ENCODE measurements at places on chromosomes 1 and 21.

- peak; percentile 76 for DNase-seq
Measured at GRCh38 chr21:46455575-46456385, 2.9 kb upstream of the DIP2A start.

DNA sequence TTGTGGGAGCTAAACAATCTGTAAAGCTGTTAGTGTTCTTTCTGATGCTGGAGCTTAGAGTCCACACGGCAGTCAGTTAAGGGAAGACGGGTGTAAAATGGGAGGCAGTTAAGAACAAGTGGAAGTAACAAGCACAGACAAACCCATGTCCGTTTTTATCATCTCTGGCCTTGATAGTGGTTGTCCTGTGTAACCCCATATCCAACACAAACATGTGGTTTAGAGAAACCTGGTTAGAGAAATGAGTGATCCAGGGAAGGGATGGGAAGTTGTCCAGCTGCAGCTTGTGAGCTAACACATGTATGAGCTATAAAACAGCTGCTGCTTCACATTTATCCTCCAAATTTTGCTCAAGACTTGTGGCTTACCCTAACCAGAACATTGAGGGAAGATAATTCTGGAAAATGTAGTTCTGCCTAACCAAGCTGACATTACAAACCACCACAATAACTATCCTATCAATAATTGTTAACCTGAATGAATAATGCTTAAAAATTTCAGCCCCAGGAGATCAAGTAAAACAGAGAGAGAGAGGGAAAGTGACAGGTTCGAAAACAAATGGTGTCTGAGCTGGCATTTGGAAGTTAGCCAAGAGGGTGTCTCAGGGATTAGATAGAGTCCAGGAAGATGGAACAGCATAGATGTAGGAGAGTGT, 10.6 kb upstream of the C1orf162 start:
- no peak for DNase-seq

DNA sequence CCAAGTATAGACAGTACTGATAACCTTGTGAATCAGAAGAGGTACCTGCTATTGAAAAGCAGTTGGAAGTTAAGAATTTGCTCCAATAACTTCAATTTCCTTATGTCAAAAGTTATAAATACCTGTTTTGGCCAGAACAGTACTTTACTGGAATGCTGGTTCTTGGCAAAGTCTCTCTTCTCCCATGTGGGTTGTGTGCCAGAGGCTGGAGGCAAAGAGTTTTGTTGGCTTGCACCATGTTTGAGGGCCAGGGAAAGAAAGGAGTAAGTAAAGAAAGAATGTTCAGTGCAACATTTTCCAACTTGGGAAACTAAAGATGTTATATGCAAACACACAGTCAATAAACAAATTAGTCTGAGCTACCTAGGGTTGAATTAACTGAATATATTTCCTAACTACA, 67.0 kb upstream of the DYNLT5 start:
- DNase-seq = no peak

DNA sequence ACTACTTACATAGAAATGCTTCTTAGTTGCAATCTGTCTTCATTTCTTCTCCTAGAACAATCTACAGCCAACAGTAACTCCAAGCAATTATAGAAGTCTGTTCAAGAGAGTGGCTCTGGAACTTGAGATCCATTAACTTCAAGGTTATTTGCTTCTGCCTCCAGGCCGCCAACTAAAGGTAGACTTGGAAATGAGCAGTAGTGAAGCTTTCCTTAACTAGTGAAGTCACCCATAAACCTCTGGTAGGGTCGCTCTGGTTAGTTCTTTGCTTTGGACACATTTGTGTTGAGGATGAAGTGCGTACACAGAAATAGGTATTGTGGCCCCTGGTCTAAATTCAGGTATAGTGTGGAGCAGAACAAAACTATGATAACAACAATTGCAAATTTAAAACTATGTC, 809.9 kb upstream of the RGS18 start:
- DNase-seq = no peak

GRCh38 chr1:59638231-59638711, 176.5 kb upstream of the HOOK1 start:
- no peak for DNase-seq

GRCh38 chr1:15083578-15083977, 70.0 kb upstream of the TMEM51 start:
- DNase-seq = no peak

- DNase-seq = no peak
Measured at GRCh38 chr1:50251702-50252101, 143.0 kb downstream of the ELAVL4 start.

GRCh38 chr1:178495741-178496409, 889 bp downstream of the CLEC20A start:
- no peak for DNase-seq

DNA sequence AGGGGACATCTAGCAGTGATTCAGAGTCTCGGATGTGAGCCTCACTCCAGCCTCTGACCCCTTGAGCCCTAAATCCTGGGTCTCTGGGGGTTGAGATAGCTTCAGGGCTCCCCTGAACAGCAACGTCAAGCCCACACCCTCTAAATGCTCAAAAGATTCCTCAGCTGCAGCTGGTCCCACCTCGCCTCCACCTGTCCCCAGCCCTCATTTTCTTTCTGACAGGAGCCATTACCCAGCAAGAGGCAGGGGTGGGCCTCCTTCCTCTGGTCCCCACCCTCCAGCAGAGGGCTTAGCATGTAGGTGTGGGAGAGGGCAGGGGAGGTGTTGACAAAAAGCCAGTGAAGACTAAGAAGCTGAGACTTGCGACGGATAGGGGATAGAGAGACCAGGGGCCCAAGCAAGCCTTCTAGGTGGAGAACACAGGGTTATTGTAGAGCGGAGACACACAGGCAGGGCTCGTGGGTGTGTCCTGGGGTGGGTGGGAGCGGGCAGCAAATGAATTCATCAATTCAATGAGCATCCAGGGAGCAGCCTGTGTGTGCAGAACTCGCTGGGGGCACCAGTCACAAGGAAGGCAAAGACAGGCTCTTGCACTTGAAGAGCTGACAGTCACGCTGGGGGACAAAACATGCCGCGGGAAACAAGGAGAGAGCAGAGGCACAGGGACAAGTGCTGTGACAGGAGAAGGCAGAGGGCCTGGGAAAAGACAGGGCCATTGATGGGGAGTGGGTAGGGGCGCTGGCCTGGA, 48.9 kb upstream of the GOLT1A start:
- no peak for DNase-seq

DNA sequence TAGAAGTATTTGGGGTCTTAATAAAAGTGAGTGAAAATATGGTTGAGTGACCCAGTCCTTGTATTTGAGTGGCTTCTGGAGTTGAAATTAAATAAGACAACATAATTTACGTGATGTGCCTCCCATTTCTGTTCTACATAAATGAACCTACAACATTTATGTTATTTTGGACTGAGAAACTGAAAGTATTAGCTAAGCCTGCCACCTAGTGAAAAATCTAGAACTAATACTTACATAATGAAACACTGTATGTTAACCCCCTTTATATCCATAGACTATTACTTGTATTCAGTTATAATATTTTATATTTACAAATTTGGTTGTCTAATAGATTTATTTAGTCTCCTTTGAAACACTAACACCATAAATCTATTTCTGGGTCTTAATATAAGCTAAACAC, 298.9 kb downstream of the KCNT2 start:
- peak; percentile 12 for DNase-seq

- DNase-seq = no peak
Measured at GRCh38 chr1:159937054-159937750, 8.2 kb downstream of the IGSF9 start.

DNA sequence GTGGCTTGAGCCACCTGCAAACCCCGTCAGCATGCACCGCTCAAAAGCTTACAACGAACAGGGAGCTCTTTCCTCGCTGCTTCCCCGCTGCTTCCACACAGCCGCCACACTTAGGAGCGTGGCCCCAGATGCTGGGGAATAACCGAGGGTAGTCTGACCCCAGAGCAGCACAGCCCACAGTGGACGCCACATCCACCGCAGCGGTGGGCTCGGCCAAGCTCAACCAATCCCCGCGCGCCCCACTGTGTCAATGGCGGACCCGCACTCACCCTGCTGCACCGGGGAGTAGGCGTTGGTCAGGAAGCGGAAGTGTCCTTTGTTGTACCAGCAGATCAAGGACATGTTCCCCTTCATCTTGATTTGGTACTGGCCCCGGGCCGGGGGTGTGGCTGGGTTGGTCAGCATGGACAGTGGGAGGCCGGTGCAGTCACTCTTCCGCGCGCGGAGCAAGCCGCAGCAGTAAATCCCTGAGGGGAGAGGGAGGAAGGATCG, 93.5 kb downstream of the PGBD5 start:
- DNase-seq = no peak

DNA sequence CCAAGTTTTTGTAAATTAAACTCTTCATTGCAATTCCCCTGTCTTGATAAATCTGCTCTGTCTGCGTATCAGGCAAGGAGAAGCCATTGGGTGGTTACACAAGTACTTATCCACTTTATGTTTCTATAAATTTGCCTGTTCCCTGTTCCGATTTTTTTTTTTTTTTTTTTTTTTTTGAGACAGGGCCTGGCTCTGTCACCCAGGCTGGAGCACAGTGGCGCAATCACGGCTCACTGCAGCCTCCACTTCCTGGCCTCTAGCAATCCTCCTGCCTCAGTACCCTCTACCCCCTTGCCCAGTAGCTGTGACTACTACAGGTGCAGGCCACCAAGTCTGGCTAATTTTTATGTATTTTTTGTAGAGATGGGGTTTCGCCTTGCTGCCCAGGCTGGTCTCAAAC, 11.1 kb upstream of the CSRP1 start:
- DNase-seq = no peak

- DNase-seq = no peak
Measured at GRCh38 chr1:192311281-192311680, 5.5 kb upstream of the RGS21 start.

DNA sequence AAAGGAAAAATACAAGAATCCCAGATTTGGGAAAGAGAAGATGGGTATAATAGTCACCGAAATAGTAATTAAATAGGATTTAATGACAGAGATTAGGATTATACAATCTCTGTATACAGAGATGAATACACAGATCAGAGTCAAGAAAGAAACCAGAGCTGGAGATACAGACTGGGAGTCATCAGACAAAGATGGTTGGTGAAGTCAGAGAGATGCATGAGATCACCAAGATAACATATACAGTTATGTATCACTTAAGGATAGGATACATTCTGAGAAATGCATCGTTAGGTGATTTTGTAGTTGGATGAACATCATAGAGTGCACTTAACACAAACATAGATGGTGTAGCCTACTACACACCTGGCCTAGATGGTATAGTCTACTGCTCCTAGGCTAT, 49.8 kb downstream of the VCAM1 start:
- no peak for DNase-seq

GRCh38 chr1:179955731-179956130, 1.1 kb downstream of the CEP350 start:
- DNase-seq = no peak

DNA sequence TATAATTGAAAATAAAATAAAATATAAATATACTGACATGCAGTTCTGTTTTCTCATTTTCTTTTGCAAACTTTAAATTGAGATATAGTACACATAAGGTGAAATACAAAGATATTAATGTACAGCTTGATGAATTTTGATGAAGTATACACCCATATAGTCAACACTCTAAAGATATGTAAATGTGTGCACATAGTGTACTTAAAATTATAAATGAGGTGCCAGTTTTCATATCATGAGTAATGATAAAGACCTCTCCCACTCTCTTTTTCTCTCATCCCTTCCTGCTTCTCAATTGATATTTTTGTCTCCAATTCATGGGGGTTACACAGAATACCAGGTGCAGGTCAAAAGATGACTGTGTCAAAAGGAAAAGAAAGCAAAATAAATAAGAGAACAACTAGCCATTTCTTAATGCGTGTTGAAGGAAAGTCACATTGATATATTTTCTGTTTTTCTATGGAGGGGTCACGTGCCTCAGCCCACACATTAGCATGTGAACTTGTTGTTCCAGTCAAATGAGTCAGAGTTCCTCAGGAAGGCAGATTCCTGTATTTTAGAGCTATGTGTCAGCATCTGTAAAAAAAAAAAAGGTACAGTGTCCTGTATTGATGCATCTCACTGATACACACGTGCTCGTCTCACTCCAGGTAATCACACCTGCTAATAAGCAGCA, 64.3 kb upstream of the HOOK1 start:
- no peak for DNase-seq

DNA sequence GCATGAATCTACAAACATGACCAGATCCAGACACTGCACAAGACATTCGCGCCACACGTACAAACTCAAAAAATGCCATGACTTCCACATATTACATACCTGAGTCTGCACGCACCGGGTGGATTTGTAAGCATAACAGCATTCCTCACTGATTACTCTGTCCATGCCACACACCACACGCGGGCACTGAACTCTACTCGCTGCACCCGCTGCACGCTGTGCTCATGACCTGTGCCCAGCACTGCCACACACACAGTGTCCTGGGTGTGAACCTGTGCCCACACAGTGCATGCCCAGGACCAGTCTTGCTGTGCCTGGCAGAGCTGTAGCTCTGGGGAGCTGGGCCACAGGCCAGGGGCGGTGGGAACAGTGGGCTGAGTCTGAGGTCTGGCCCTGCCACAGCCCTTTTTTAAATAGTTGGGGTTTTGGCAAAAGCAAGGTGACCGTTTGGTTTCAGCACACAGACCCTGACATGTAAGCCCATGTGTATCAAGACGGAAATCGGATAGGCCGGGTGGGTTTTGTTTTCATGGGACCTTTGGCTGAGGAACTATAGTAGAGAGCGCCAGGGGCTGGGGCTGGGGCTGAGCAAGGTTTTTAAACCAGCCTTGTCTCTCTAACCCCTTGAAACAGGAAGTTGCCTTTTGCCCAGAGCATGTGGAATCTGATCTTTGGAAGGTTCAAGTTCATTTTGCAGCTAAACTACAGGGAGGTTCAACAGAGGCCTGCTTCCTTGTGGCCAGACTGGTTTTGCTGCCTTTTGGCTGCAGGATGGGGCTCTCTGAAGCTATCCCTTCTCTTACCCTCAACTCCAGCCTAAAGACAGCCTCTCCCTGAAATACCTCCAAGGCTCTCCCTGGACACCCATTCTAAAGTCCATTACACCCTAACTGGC, 12.3 kb upstream of the GOLT1A start:
- no peak for DNase-seq

DNA sequence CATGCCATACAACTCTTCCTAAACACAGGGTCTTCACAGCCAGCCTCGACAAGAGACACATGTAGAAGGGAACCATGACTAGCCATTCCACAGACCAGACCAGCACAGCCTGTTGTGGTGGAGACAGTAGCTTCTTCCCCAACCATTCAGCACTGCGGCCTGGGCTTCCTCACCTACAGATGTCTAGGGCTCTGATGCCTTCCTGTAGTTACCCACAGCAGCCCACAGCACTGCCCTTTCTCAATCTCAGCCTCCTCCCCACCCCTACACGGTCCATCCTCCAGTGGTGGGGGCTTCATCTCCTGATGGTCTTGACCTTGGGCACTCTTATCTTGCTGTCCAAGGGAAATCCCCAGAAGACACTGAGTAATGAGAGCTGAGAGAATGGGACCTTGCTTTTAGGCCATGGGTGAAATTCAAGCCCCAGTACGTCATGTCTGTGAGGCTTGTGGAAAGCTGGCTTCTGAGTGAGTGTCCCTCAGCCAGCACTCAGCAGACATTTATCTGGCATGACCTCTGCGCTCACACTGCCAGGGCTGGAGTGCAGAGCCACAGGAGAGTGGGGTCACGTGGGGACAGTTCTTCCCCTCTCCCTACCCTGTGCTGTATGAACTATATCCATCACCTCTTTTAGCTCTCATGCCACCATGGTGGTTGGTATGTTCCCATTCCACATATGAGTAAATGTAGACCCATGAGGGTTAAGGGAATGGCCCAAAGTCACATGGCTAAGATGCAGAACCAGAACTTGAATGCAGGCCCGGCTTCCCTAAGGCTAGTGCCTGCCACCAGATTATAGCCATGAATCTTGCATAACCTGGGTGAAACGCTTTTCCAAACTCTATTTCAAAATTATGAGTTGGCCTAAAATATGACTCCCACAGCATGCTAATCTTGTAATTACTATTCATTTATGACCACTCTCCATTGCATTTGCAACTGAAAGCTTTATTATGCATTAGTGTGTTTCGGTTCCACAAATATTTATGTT, 104.7 kb downstream of the HIVEP3 start:
- no peak for DNase-seq

All from hippocampal formation (tissue), 2 donors.